ENCODE measurements at places on chromosomes 13 and 19.

DNA sequence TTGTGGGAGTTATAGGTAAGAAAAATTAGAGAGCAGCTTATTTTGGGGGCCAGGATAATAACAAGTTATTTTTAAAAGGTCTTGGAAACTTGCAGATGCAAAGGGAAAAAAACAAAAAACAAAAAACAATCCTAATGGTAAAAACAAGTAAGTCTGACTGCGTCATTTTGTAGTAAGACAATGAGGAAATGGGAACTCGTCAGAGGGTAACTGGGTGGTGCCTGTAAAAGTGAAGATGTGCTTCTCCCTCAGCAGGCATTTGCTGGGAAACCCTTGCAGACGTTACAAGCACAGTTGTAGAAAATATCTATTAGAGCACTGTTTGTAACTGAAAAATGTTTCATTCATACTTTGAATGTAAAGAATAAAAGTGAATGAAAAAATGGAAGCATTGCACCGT lies 2.2 kb upstream of the TNFSF13B start:
- no peak for DNase-seq

DNA sequence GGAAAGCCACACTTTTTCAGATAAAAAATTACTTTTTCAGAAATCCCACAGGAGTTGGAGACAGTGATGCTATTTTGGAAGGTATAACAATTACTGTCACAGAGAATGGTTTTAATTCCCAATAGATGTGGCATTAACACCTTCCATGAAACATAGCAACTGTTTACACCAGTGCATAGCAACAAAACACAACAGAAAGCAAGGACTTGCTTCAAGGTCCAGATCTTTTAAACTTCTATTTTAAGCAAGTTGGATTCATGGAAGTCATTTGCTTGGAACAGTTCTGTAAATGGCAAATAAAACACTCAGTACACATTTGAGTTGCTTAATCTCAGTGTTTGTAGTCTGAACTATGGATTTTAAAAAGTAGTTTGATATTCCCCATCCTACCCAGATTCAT lies 385.9 kb upstream of the SPRY2 start:
- DNase-seq = no peak

GRCh38 chr13:113749507-113749906 lies 9.5 kb upstream of the TMEM255B start:
- no peak for DNase-seq

GRCh38 chr19:29415507-29415906 lies 110.3 kb upstream of the VSTM2B start:
- no peak for DNase-seq

DNA sequence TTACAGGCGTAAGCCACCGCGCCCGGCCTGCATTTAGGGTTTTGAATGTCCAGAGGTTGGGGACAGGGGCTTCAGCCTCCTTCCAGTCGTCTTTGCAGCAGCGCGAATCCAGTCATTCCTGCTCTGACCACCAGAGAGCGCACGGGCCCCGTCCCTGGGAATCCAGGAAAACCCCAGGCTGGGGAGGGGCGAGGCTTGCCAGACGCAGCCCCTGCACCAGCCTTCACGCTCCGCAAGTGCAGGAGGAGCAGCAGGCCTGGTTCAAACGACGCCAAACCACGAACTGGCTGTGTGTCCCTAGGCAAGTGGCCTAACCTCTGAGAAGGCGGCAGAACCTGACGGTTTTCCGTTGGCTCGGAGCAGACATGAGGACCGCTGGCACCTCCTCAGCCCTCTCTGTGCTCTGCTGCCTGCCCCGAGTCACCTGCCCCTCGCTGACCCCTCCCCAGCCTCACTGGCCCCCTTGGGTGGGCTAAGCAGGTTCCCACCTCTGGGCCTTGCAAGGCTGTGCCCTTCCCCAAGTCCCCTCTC lies 2.0 kb upstream of the RNF126 start:
- DNase-seq = peak; percentile 89

GRCh38 chr19:7815325-7815724 lies 14.7 kb upstream of the EVI5L start:
- no peak for DNase-seq

DNA sequence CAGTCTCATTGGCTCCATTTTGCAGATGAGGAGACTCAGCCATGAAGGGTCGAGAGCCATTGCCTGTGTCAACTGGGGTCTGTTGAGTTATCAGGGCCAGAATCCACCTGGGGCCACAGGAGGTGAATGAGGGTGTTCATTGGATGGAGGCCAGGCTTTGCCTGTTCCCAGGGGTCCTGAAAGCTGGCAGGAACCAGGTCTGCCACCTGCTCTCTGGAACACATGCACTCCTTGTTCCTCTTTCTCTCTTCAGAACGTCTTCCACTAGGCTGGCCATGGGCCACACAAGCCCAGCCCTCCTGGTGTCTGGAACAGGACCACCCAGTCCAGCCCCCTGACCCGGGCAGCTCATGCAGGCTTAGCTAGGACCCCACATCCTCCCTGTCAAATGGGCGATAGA lies 21.1 kb downstream of the PPP1R37 start:
- no peak for DNase-seq

DNA sequence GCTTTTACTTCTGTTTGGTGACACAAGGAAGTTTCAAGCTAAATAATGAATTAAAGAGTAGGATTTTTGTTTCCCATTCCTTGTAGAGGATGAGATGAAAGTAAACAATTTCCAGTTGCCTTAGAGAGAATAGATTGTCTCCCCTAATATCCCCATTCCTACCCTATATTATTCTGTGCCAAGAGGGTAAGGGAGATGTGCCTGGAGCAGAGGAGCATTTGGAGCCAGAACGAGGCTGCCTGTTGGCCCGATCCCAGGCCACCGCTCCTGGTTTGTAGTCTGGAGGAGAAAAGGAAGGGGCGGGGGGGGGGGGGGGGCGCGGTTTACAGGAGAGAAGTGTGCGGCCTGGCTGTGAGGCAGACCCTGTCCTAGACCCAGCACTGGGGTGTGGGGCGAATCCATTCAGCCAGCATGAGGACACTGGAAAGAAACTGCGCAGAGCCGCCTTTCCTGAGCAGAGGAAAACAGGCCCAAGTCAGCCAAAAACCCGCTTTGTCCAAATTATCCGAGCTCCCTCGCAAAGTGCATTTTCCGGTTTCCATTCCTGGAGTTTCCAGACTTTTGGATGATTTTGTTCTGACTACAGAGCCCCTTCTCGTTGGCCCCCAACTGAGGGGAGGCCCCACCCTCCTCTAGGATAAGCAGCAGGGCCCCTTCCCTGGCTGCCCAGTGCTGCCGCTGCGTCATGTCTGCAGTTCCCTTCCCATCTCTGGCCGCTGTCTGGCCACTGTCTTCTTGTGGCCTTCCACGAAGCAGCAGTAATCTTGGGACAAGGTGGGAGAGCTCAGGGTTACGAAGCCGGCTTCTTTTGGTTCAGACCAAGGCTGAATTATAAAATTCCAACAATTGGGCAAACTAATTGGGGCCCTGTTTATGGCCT lies 23.0 kb downstream of the NFIX start:
- DNase-seq = peak; percentile 72

GRCh38 chr13:35830850-35831450 lies 300.2 kb downstream of the DCLK1 start:
- DNase-seq = no peak

- DNase-seq = no peak
Observed at GRCh38 chr13:104996022-104996421, 1539.4 kb downstream of the EFNB2 start.

DNA sequence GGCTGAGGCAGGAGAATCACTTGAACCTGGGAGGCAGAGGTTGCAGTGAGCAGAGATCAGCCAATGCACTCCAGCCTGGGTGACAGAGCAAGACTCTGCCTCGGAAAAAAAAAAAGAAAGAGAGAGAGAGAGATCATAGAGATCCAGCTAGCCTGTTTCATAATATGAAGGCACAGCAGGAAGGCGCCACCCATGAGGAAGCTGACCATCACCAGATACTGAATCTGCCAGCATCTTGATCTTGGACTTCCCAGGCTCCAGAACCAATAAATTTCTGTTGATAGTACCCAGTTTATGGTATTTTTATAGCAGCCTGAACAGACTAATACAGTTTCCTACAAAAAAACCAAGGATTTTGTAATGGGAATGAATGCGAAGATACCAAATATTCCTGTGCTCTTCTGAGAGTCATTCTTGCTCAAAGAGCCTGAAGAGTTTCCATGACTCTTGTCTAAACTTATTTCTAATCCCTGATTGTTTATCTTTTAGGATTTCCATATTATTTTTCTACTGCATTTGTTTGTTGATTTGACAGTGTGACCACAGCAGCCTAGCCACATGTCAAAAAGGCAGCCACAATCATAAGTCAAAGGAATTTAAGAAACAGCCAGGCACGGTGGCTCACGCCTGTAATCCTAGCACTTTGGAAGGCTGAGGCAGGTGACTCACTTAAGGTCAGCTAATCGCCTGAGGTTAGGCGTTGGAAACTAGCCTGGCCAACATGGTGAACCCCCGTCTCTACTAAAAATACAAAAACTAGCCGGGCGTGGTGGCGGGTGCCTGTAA lies 37.7 kb upstream of the PDCD5 start:
- DNase-seq = no peak

Measured in GM03348 (cell line).